HuH-7 (cell line): ENCODE measurements at places on chromosomes 1 and 21.

DNA sequence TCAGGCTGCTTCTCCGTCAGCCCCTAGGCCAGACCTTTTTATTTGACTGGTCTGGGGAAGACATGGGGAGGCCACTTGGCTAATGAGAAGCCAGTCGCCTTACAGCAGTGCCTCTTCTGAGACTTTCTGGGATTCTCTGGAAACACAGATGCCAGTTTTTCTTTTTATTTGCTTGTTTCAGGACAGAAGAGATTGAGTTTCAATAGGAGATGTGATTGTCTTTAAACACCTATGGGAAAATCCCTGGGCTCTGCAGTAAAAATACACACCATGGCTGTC is 15.4 kb upstream of the BTG2 start:
- DNase-seq: no peak

- DNase-seq: no peak
Measured at GRCh38 chr21:26112975-26113374, 57.6 kb downstream of the APP start.

DNA sequence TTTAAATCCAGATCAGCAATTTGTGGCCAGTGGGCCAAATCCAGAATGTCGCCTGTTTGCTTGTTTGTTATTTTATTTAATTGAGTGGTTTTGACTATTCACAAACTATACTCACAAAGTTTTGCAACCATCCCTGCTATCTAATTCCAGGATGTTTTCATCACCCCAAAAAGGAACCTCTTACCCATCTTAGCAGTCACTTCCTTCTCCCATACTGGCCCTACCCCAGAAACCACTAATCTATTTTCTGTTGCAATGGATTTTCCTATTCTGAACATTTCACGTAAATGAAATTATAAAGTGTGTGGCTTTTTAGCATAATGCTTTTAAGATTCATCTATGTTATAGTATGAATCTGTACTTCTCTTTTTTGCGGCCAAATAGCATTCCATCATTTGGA is 41.3 kb downstream of the WDTC1 start:
- DNase-seq: no peak

- no peak for DNase-seq
Measured at GRCh38 chr1:164779376-164779775, 220.4 kb downstream of the PBX1 start.

DNA sequence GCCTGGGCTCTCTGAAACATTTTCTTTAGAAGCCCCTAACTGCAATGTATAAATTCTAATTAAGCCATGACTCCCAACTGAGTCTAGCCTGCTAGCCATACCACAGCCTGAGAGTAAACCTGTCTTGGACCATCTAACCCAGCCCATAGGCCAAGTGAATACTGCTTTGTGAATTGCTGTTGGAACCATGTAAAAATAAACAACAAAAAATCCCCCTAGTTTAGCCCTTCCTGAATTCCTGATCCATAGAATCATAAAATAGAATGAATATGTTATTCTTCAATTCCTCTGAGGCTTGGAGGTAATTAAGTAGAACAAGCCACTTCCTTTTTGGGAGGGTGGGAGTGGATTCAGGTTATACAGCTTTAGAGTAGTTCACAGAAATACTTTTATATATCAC is 1496.4 kb downstream of the MRPL39 start:
- DNase-seq: no peak

GRCh38 chr1:30636621-30637020 is 86.8 kb downstream of the MATN1 start:
- no peak for DNase-seq

DNA sequence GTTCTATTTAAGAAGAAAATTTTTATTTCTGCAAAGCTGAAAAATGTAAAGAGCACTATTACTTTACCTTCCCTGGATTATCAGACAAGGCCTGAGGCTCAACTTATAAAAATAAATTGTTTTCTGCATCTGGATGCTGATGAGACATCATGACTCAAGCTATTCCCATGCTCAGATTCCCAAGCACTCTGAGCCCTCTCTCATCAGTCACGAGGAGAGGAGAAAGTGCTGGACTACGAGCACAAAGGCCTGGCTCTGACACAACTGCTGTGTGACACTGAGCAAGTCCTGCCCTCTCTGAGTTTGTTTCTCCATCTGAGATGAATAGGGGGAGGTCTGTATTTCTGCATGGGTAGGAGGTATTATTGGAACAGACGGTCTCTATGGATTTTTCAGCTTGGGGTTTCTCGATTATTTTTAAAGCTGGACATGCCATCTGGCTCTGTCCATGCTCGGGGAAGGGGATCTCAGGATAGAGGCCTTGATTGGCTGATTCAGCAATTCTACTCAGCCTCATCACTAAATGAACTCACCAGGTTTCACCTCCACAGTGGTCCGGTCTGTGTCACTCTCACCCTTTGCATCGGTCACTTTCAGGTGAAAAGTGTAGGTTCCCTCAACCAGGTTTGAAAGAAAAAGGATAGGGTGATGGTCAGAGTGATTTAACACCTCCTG is 107.7 kb downstream of the KIAA0319L start:
- DNase-seq: no peak

DNA sequence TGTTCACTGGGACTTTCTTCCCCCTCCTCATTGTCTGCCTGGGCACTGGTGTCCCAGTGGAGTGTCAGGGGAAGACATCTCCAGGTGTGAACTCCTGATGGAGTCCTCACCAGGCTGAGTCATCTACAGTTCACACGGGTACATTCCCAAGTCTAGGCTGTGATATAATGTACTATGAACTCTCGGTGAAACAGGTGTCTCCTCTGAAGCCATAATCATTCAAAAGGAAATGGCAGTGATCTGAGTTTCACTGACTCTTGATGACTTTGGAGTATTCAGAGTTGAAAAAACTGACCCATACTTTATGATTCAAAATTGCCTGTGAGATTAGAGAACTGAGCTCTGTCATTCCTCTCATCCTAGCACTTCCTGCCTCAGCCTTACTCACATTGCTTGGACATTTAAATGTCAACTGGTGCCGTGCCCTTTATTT is 9.1 kb downstream of the LAMC2 start:
- no peak for DNase-seq

- DNase-seq: peak; percentile 84
Measured at GRCh38 chr1:26695356-26696118, at the start of gene ARID1A. TSS of gene ARID1A (plus strand) at chr1:26696015. CDS start at chr1:26696404, 389 bp downstream.
